Prostate gland (tissue), 2 donors: ENCODE measurements at places on chromosomes 16 and 17.

- DNase-seq: no peak
Observed at GRCh38 chr16:27819356-27819755, 244.2 kb downstream of the GSG1L start.

DNA sequence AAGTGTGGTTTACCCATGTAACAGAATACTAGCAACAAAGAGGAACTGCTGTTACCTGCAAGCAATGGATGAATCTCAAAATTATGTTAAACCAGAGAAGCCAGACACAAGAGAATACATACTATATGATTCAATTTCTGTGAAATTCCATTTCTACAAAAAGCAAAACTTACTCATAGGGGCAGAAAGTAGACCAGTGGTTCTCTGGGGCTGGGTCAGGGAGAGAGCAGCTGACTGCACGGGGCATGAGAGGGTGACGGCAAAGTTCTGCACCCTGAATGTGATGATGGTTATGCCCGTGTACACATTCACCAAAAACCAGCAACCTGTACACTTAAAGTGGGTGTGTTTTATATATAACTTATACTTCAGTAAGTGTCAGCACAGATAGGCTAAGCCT lies 3.1 kb downstream of the ZNF843 start:
- DNase-seq: no peak

- no peak for DNase-seq
Observed at GRCh38 chr17:74015316-74015715, 188.2 kb upstream of the RPL38 start.

GRCh38 chr17:39566094-39566850 lies 41.4 kb downstream of the NEUROD2 start:
- DNase-seq: no peak

DNA sequence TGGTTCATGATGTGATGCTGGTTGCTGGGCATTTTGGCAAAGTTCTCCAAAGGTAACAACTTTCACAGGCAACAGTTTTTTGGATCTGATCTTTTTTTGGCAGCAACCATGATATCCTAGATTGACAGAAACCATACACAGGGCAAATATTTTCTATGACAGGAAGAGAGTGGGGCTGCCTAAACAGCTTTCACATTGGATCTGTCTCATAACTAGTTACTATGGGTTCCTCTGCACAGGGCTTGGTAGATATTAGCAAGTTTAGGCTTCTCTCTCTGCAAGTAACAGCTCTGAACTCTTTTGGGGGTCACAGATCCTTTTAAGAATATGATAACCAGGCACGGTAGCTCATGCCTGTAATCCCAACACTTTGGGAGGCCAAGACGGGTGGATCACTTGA lies 28.6 kb downstream of the COG4 start:
- no peak for DNase-seq
